ENCODE measurements at places on chromosomes 5 and 9.
A peak's percentile ranks its signal among the peaks of the same experiment; 100 is the strongest.

GRCh38 chr9:115234094-115234493 lies 116.1 kb upstream of the TNC start:
- no peak for DNase-seq

DNA sequence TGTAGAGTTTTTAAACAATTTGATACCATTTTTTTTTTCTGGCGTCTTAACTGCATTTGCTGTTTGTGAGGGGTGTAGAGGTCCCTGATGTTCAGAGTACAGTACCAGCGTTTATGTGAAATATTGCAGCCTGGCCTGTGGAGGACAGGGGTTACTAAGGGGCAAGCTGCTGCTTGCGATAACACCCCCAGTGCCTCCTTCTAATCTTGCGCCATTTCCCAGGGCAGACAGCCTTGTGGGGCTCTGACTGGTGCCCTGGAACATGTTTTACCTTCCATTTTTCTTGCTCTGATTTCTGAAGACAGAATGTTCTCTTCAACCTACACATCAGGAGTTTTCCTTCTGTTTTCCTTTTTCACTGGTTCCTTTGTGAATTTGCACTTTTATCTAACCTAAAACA lies 142.9 kb downstream of the DOCK8 start:
- no peak for DNase-seq

DNA sequence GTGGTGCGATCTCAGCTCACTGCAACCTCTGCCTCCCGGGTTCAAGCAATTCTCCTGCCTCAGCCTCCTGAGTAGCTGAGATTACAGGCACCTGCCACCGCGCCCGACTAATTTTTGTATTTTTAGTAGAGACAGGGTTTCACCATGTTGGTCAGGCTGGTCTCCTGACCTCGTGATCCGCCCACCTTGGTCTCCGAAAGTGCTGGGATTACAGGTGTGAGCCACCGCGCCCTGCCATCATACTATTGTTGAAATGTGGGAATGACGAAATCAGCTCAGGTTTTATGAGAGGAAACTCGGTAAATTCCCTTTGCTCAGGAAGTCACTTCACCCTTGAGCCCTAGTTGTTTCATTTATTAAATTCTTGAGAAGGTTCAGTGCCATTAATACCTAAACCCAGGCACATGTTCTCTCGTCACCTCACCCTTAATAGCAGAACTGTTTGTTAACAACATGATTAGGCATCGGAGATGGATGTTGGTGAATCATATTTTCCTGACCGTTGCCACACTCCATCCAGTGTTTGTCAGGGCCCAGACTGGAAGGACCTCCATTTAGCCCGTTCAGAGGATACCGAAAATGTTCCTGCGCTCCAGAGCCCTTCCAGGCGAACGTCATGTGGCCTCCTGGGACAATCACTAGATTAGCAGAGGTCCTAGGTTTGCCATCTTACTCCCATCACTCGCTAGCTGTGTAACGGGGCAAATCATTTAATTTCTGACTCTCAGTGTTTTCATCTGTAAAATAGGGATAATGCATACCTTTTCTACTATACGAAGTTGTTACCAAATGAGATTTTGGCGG lies 20.0 kb upstream of the CREBRF start:
- peak; percentile 6 for DNase-seq

DNA sequence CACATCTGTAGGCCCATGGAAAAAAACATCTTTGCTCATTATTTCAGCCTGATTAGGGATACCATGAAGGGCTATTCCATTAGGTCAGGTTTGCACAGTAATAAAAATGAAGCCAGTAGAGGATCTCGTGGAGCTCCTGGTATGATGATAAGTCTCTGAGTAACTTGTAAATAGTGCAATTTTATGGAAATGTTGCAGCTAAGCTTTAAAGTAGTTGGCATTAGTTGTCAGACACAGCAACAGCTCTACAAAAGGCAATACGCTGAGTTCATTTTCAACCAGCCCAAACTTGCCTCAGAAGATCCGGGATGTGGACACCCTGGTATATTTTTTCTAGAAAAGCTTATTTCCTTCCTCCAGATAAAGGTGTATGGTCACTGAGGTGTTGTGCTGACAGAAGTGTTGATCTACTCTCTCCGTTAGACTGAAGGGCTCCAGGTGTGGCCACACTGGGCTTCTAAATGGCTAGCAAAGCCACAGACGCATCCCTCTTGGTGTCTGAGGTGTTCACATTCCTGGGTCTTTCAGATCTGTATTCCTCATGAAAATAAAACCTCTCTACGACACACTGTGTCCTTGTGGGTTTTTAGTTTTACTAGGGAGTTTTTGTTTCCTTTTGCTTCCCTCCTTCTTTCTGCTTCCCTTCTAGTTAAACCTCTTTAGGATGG lies 141.6 kb downstream of the GHR start:
- DNase-seq: no peak

DNA sequence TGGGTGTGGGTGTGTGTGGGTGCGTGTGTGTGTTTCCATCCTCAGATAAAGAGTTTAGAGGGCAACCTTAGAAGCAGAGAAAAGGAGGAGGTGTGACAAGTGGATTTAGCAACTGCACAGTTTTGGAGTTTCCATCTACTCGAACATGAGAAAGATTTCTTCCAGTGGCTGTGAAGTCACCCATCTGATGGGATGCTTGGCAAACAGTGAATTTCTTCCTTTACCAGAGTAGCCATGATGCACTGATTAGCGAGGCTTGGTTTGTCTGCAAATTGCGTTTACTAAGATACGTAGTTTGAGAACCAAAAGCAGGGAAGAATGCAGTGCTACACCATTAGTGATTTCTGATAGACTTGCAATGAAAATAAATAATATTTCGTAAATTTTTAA lies 791 bp upstream of the STARD4 start:
- no peak for DNase-seq

- DNase-seq: no peak
These were observed 21.2 kb downstream of the SYK start for GRCh38 chr9:90822866-90823265.

DNA sequence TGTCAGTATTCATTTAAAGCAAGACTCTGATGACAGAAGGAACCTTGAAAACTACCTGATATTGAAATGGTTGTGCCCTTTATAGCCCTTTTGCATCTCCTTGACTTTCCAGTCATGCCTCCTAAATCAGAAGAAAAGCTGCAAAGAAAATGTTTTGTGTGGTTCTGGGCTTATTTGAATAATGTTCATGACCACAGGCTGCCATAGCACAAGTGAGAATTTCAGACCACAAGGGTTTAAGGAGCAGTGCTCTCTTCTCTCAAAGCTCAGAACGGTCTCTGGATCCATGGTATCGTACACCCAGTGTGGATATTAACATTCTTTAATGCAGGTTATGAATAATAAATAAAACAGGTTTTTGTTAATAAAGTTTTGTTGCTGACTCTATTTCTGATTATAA lies 54.2 kb downstream of the GPR107 start:
- no peak for DNase-seq

DNA sequence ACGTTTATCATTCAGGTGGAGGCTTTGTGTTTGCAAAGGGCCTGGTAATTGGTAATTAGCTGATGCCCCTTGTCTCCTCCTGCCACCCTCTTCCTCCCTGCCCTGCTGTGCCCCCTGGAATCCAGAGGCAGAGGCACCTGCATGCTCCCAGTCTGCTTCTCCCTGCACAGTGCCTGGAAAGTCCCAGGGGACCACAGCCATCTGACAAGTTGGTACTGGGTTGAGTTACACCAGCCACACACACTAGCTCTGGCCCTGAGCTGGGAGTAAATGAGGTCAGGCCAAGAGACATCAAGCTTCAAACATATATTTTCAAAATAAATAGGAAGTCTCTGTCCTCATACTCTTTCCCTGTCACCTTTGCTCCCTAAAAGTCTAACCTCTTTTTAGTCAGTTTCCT lies 56.3 kb downstream of the INSYN2B start:
- DNase-seq: no peak

DNA sequence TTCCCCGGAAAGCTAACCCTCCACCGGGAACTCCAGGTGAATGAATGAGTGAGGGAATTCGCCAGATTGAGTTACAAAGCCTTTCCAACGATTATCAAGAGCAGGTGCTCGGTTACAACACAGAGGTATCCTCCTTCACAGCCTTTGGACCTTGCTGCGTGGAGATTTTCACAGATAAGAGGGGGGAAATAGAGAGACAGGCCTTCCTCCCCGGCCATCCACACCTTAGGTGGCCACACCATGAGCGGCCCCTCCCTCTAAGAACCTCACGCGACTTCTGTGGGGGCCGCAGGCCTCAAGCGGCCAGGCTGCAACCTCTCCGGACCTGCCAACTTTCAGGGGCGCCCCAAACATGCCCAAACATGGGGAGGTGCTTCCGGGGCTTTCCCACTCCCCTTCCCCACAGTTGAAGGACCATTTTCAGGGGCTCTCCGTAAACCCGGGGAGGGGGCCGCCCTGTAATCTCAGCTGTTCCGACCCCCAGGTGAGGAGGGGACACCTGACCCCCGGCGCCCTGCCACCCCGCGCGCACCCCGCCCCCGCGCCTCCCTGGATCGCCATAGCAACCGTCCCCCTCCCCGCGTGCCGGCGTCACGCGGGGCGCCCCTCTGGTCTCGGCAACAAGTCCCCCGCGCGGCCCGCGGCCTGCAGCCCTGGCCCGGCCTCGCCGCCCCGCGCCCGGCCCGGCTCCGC lies 603 bp downstream of the DENND1A start:
- no peak for DNase-seq
